ENCODE measurements at places on chromosomes 7 and 10. TPM values are rescaled to one million over a fixed set of nuclear protein-coding genes. Genes with fewer than 3 reads are reported as not detected.

DNA sequence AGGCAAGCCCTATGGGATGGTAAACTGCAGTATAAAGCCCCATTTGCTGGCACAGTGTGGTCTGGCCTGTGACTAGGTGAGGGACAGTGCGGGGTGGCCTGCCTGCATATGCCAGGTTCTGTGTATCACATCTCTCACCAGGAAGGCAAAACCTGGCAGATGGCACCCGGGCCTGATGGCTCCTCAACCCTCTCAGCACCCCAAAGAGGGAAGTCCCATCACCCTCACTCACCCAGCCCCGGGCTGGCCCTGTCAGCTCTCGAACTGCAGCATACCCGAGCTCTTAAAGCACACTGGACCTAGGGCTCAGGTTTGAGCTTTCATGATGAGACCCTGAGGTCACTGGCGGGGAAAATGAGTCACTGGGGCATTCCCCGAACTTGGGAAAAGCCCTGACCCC is 130.5 kb downstream of the LHPP start:
- no peak for DNase-seq

DNA sequence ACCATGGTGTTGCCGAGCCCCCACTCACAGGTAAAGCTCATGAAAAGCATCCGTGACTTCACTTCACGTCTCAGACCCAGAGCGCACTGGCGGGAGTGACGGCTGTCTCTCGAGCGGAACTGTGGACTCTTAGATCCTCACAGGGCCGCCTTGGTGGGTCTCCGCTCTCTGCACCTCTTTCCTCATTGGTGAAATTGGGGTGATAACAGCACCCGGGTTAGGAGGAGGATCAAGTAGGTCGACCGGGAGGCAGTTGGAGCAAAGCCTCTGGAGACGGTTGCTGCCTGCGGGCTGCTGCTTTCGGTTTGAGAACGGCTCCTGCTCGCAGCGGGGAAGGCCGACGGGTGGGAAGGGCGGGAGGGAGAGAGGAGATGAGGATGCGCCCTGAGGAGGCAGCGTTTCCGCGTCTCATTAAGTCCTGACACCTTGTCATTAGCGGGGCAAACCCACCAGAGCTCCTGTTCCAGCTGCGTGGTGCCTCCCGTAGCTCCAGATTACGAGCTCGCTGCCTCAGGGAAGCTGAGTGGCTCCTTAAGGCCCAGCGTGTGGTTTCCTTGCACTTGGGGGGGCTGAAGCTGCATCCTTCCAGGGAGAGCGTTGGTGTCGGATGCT is 51.9 kb upstream of the CFAP46 start:
- no peak for DNase-seq

DNA sequence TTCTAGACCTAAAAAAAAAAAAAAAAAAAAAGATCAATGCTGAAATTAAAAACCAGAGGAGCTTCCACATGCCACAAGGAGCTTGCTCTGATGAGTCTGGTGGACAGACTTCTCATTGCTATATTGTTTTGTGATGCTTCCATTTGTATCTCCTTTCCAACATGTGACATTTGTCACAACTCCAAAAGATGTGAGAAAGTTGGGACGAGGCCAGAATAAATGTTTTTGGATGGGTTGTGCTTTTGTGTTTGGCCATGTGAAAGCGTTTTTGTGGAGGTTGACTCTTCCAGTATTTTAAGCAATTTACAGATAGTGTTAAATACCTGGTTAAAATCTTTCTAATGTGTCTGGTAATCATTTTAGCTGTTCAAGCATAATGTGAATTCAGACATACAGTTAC is 280.1 kb downstream of the SKAP2 start:
- no peak for DNase-seq

DNA sequence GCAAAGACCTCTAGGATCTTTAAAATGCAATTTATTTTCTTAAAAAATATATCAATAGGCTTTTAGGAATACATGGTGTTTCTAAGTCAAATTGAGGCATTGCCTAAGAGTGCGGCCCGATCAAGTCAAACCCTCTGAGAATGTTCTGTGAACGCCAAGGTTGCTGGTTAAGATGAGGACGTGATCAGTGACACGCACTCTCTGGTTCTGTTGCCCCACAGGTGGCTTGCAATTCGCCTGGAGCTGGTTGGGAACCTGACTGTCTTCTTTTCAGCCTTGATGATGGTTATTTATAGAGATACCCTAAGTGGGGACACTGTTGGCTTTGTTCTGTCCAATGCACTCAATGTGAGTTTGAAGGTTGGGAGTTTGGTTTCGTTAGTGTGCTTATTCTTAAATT is 59.3 kb downstream of the ABCC2 start:
- DNase-seq, result no peak

- no peak for DNase-seq
These were observed 16.7 kb upstream of the GAD2 start for GRCh38 chr10:26199841-26200240.

The IKZF5 gene
- 15.8 TPM for total RNA-seq

DNA sequence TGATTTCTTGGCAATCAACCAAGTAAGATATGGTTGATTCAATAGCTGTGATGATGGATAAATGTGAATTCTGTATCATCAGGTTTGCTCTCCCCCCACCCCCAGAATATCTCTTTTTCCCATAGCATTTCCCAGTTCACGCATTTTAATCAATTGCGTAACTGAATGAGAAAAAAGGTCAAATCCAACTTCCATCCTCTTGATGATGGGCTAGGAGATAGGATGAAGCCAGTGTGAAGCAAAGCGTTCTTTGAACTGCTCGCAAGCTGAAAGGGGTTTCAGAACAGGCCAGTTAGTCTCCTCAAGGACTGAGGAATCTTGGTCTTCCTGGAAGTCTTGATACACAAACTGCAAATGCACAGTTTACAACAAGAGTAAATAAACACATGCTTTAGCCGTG is 94.5 kb upstream of the ARMC3 start:
- no peak for DNase-seq

The BICC1 gene
- 5.1 TPM for total RNA-seq

- no peak for DNase-seq
These were observed 22.2 kb upstream of the PODXL start for GRCh38 chr7:131578602-131579001.

DNA sequence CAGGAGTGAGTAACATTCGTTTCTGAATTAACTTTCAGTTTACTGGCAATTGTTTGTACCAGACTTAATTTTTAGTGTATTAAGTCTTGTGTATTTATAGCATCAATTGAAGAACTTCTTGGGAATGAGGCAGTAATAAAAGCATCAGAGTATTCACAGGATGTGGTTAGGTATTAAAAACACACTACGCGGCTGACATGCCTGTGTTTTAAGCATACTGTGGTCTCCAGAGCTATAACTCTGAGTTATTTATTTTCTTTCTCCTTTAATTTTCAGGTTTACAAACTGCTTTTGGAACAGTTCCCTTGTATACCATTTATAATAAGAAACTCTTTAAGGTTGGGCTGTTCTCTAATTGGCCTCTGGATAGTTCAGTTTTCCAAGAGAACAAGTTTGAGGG is 626.1 kb upstream of the NRG3 start:
- no peak for DNase-seq

The OPN4 gene
- not detected for total RNA-seq

Measured in prostate gland (tissue), 2 donors.